ENCODE measurements at places on chromosomes 4 and X. TPM values are rescaled to one million over a fixed set of nuclear protein-coding genes. Genes with fewer than 3 reads are reported as not detected.

- DNase-seq: no peak
- no peaks in the 10 kb centered on the region for H3K27me3 ChIP-seq
- no peaks in the 10 kb centered on the region for H3K4me1 ChIP-seq
- no peaks in the 10 kb centered on the region for H3K36me3 ChIP-seq
- no peak overlapping the region for H3K27ac ChIP-seq
Observed at GRCh38 chr4:165909947-165910346, 36.9 kb downstream of the TLL1 start.

DNA sequence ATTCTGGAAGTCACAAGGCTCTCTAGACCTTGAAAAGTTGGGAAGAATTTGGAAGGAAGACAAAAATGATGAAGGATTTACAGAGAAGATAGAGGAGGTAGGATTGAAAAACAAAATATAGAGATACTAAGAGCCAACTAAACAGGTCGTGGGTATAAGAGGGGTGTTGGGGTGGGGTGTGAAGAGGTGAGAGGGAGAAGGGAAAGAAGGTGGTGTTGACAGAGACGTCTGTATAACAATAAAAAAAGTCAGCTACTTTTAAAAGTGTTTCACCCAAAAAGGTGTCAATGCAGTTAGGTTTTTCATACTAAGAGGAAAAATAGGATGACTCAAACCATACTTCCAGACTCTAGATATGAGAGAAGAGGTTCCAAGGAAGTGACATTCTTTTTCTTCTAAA lies 33.0 kb upstream of the MAP3K15 start:
- no peak overlapping the region for H3K27ac ChIP-seq
- H3K27me3 ChIP-seq: no peaks in the 10 kb centered on the region
- no peak for DNase-seq
- H3K4me3 ChIP-seq: no peak overlapping the region

The CCDC120 gene
- 3.6 TPM for total RNA-seq

The SOWAHD gene
- not detected for total RNA-seq

- H3K4me1 ChIP-seq: peaks cover 8% of the 10 kb centered on the region
- no peaks in the 10 kb centered on the region for H3K27me3 ChIP-seq
- no peak overlapping the region for H3K4me3 ChIP-seq
- no peaks in the 10 kb centered on the region for H3K36me3 ChIP-seq
- peak overlapping the region; percentile 15 for H3K27ac ChIP-seq
Observed at GRCh38 chr4:126375462-126376054, 1060.8 kb downstream of the FAT4 start.

- no peak overlapping the region for H3K27ac ChIP-seq
- H3K4me3 ChIP-seq: no peak overlapping the region
- DNase-seq: no peak
- H3K4me1 ChIP-seq: no peaks in the 10 kb centered on the region
- H3K36me3 ChIP-seq: no peaks in the 10 kb centered on the region
Observed at GRCh38 chr4:5916229-5916628, 23.3 kb upstream of the CRMP1 start.

DNA sequence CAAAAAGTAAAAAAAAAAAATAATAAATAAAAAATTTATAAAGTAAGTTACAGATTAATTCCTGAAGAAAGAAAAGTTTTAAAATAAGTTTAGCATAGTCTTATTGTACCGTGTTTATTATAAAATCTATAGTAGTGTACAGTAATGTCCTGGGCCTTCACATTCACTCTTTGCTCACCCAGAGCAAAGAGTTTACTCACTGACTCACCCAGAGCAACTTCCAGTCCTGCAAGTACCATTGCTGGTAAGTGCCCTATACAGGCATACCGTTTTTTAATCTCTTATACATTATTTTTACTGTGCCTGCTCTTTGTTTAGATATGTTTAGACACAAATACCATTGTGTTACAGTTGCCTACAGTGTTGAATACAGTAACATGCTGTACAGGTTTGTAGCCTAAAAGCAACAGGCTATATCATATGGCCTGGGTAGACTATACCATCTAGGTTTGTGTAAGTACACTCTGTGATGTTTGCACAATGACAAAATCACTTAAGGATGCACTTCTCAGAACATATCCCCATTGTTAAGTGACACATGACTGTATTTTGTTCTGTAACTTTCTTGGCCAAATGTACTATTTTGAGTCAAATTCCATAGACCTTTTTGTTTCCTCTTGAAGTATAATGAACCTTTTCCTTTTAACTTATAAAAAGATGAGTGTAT lies 199.0 kb upstream of the NUDT6 start:
- H3K27me3 ChIP-seq: no peaks in the 10 kb centered on the region
- no peaks in the 10 kb centered on the region for H3K4me1 ChIP-seq
- no peak overlapping the region for H3K4me3 ChIP-seq
- DNase-seq: no peak
- H3K27ac ChIP-seq: no peak overlapping the region

DNA sequence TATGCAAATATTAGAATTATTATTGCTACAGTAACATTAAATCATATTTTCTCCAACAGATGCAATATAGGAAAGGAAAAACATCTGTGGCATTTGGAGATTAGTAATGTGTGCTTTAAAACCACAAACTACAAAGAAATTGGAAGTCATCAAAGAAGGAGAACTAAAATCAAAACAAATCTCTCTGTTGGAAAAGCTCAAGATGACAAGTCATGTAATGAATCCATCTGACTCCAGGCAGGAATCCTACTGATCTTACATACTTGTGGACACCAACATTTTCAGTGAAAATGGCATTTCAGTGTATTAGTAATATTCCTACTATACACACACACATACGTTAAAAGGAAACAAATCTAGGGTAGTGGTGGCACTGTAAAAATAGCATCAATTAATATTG lies 98.2 kb downstream of the SLC39A8 start:
- no peak for DNase-seq
- no peaks in the 10 kb centered on the region for H3K4me1 ChIP-seq
- H3K36me3 ChIP-seq: no peaks in the 10 kb centered on the region
- H3K27me3 ChIP-seq: no peaks in the 10 kb centered on the region

The GAGE12F gene
- total RNA-seq: not detected

The EREG gene
- total RNA-seq: 7.8 TPM
